ENCODE measurements at places on chromosomes 6 and 20.

DNA sequence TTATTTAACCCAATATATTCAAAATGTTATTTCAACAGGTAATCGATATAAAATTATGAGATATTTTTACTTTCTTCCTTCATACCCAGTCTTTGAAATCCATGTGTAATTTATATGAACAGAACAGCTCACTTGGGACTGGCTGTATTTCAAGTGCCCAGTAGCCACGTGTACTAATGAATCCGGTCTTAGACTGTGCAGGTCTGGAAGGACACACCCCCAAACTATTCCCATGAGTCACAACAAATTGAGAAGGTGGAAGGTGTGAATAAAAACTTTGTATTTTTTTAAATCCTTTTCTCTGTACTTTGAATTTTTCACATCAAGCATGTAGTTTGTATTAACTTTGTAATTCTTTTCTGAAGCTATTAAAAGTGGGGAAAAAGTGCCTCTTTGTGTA lies 2.8 kb downstream of the UNC5CL start:
- DNase-seq, result no peak

- DNase-seq, result no peak
Observed at GRCh38 chr20:6407163-6407562, 284.3 kb upstream of the FERMT1 start.

DNA sequence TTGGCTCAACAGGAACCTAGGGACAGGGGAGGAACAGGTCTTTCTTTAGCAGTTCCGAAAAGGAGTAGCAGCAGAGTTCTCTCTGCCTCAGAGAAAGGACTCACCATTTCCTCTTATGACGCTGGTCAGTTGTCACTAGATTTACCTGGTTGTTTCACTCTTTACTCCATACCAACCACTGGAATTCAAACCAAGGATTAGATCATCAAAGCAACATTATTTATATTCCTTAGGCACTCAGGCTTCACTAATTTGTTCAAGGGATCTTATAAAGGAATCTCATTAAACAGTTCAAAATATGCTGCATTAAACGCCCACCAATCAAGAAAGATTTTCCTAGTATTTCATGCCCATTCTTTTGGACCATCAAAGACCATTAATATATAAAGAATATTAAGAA lies 1129.5 kb upstream of the MAP3K7 start:
- DNase-seq, result no peak

DNA sequence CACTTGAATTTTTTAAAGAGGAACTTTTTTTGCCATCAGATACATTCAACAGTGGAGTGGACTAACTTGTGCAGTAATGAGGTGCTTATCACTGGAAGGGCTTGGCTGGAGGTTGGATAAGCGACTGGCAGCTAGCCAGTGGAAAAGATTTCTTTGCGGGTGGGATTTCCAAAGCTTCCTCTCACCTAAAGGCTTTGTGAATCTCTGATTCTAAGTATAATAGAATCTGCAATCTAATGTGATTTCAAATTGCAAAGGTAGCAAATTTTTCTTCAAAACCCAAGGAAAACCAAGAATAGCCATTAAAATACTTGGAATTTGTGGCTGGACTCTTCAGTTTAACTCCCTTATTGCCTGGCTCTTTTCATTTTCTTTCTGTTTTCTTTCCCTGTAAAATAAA lies 460.4 kb upstream of the MARCKS start:
- DNase-seq, result no peak

DNA sequence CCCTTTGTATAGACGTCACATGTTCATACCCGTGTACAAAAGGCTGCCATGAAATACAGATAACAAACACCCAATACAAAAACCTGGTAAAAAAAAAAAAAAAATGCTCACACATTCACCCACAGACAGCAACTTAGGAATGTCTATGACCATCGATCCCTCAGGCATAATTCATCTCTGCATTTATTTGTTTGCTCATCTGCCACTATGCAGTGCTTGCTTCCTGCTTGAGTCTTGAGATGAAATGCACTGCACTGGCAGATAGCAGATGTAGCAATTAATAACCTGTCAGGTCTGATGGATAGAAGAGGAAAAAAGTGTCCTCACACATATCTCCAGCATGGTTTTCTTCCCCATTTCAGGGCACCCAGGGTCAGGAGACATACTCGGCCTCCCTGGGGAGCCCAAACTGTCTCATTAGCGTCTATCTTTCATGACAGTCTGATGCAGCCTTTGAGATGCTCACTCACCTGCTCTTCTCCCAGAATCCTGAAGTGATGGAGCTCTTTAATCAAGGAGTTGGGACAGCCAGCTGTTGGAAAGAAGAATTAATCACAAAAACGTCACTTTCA lies 295.1 kb upstream of the AGPAT4 start:
- DNase-seq, result no peak

- no peak for DNase-seq
Observed at GRCh38 chr6:117317261-117317660, 51.9 kb downstream of the VGLL2 start.

GRCh38 chr20:33687993-33688937 lies 2.1 kb upstream of the E2F1 start:
- no peak for DNase-seq

DNA sequence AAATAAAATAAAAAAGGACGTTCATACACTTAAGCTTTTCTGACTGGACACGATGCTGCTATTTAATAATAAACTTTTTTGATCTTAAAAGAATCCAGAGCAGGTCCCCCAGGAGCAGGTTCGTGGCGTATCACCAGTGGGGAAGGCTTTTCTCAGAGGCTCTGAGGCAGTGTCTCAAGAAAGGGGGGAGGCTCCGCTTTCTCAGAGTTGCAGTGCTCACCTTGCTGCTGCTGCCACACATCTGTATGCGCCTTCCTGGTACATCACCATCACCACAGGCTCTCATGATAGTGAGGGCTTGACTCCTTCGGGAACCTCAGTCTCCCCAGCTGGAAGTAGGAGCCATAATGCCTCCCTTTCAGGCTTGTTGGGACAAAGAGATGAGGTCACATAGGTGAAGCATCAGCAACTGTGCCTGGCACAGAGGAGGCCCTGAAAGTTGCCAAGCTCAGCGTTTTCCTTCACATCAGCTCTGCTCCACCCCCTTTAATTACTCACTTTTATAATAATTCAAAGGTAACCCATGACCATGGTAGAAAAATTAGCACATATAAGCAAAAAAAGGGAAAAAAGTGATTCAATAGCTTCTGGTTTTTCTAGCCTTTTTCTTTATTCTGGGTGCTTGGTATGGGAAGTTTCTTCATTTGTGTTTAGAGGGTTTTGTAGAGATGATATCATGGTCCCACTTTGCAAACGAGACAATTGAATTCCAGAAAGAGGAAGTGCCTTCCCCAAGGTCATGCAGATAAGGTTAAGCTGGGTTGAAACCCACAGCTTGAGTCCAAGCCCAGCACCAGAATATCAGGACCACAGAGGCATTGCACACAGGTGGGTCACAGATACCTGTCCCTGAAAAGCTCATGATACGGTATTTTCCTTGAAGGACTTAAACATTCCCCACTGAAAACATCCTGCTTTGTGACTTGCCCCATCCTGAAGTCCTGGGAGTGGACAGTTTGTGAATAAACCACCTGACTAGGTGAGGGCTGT lies 24.5 kb downstream of the SRSF3 start:
- DNase-seq, result no peak

GRCh38 chr6:16316741-16317251 lies 78.4 kb downstream of the GMPR start:
- no peak for DNase-seq

DNA sequence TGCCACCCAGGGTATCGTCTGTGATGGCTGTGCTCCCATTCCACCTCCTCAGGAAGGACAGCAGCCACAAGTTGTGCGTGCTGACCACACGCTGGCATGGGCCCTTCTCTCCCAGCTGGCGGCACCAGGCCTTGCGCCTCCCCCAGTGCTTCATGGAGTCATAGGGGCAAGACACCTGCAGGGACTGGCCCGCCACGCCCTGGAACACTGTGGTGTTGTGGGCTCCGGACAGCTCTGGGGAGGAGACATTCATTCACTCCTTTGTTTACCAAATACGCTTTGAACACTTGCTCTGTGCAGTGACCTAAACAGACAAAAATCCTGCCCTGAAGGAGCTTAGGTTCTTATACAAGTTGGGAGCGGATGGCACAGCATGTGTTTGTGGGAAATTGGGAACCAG lies 1.5 kb downstream of the TREM2 start:
- no peak for DNase-seq

DNA sequence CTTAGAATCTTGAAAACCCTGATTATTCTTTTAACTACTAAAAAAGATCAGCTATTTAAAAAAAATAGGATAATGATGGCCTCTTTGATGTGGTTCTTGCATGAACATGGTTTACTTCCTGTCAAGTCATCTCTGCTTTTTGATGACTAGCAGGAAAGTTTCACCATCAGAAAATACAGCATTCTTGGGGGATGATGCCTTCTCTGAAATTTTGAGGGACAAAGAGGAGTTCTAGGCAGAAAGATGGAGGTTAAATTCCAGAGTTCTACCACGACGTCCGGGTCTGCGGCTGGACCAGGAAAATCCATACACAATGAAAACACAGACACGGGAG lies 130.4 kb downstream of the OLIG3 start:
- DNase-seq, result no peak

DNA sequence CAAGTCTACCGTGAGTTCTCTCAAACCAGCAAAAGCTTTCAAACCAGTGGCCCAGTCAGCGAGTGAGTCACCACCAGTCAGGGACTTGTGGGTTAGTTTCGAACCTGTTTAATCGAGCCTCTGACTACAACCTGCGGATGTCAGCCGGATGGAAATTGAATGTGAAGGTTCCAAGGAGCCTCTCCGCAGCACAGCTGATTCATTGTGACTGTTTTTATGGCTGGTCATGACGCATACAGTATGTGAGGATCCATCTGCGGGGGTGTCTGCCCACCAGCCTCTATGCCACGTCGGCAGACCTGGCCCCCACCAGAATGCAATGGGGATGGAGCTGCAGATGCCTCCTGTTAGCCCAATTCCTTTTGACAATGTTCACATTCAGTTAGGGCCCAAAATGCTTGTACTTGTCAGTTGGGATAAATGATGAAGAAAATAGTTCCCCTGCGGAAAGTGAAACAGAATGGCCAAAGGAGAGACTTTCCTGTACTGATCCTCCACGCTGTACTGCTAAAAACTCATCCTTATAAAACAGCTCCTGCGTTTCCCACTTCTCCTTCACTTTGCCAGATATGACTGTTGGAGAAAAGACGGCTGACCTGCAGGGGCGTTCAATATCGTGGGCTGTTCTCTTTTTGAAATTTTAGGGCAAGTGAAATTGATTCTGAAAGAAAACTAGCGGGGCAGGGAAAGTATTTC lies 206.6 kb downstream of the TFAP2B start:
- peak; percentile 27 for DNase-seq

GRCh38 chr6:139429580-139430145 lies 55.2 kb upstream of the CITED2 start:
- DNase-seq, result no peak

GRCh38 chr20:42634156-42634555 lies 555.5 kb downstream of the PTPRT start:
- DNase-seq, result no peak

DNA sequence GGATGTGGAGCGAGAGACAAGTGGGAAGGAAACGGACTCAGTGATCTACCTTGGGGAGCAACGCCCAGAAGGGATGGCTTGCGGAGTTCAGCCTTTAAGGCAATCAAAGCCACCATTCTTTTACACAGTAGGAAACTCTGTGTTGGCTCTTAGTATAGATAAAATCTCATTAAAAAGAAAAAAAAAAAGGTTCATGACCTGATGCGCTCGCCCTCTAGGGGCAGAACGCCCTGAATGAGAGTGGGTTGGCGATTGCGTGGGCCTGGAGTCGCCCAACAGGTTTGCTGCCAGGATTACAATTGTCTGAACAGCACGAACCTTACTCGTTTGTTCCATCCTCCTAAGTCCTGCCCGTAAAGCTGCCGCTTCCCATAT lies 1.2 kb downstream of the TPD52L1 start:
- no peak for DNase-seq
